ENCODE measurements at places on chromosomes 2 and 18.

DNA sequence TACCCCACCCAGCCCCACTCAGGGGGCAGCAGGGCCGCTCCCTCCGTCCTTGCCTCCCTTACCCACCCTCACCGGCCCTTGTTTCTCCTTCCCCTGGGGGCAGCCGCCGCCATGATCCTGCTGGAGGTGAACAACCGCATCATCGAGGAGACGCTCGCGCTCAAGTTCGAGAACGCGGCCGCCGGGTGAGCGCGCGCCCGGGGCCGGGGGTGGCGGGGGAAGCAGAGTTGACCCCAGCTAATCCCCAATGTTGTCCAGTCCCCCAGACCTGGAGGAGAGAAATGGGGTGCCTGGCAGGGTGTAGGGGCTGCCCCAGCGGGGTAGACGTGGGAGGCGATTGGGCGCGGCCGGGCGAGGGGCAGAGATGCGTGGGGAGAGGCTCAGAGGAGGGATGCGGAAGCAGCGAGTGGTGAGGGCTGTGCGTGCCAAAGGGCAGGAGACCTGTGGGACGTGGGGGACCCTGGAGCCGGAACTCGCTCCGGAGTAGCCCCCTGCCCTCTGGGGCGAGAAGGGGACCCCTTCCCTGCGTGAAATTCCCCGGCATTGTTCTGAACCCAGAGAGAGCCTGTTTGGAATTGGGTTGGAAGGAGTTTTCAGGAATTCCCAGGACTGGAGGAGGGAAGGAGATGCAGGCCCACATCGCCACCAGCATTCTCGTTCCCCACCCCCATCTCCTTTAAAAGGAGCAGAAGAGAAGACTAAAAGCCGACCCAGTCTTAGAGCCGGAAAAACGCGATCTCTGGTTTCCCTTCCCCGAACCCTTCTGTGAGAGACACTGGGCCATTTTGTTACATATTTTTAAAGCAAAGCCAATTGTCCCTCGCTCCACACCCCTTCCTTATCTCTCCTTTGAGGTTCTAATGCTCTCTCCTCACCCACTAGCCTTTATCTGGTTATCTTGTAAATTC is 625 bp downstream of the ARPC2 start:
- DNase-seq, result peak; percentile 69

DNA sequence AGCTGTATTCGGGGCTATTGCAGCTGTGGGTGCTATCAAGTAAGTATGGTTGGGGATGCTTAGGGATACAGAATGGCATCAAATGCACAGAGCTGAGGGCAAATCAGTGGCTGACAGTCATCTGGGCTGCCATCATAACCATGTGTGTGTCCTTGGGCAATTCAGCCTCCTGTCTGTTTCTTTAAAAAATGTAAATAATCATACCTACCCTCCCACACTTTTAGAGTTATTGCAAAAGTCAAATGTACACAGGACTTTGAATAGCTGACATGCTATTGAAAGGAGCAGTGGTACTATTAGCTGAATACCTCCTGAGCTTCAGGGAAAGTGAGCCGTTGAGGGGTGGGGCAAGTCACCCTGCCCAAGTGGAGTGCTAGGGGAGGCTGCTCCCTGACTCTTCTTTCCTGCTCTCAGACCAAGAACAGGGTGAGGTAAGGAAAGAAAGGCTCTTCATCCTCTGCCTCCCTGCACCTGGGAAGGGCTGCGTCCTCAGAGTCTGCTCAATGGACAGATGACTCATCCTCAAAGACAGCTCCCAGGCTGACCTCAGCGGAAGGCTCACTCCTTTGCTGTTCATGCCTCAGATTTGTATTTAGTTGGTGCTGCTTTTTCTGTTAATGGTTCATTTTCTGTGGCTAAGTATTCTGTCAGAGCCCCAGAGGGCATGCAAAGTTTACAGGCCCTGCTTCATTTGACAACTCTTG is 54.9 kb upstream of the BZW1 start:
- DNase-seq, result no peak

DNA sequence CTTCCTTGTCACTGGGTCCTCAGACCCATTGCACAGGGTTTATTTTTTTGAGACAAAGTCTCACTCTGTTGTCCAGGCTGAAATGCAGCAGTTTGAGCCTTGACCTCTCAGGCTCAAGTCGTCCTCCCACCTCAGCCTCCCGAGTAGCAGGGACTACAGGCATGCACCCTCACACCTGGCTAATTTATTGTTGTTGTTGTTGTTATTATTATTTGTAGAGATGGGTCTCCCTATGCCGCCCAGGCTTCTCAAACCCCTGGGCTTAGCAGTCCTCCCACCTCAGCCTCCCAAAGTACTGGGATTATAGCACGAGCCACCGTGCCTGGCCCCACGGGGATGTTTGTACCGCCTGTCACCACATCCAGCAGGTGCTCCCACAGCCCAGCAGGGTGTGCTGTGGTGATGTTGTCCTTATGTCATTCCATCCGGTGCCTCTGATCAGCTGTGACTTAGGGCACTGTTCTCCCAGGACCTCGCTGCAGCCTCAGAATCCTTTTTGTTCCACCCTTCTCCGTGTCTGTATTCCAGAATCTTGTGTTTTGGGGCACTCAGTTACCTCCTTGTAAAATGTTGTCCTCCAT is 182.3 kb downstream of the INO80D start:
- DNase-seq, result no peak

DNA sequence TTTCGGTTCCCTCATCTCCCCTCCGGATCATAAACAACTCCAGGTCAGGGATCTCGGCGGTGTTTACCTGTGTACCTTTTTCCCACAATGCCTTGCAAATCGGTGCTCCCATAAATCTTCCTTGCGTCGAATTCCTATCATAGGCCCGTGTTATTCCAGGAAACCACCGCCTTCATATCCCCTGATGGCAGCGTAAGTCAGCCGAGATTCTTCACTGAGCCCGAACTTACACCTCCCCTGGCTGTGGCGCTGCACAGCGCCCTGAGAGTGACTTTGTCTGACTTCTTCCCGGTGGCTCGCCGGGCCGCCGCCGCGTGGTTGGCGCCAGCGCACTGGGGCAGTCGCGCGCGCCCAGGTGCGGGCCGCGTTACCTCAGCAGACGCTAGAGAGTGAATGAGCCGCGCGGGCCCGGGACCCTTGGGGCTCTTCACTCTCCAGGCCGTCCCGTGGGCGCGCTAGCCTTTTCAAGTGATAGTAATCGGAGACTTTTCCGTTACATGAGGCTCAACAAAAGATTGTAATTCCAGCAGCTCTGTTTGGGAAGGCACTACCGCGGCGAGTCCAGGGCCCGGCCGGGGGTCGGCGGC is 101.6 kb downstream of the SPTBN1 start:
- DNase-seq, result peak; percentile 34

GRCh38 chr2:11551569-11552259 is 17.9 kb downstream of the GREB1 start:
- no peak for DNase-seq

- no peak for DNase-seq
These were observed 44.1 kb upstream of the TTC39C start for GRCh38 chr18:23970161-23971096.

GRCh38 chr2:217555081-217555876 is 447.5 kb downstream of the TNS1 start:
- DNase-seq, result no peak

GRCh38 chr2:23069923-23070322 is 315.1 kb upstream of the KLHL29 start:
- no peak for DNase-seq

- no peak for DNase-seq
These were observed 66.5 kb downstream of the GLS start for GRCh38 chr2:190947141-190947540.

- DNase-seq, result no peak
These were observed 52.8 kb upstream of the SLC66A3 start for GRCh38 chr2:11102466-11102865.

- no peak for DNase-seq
These were observed 20.9 kb upstream of the CCBE1 start for GRCh38 chr18:59718108-59718463.

DNA sequence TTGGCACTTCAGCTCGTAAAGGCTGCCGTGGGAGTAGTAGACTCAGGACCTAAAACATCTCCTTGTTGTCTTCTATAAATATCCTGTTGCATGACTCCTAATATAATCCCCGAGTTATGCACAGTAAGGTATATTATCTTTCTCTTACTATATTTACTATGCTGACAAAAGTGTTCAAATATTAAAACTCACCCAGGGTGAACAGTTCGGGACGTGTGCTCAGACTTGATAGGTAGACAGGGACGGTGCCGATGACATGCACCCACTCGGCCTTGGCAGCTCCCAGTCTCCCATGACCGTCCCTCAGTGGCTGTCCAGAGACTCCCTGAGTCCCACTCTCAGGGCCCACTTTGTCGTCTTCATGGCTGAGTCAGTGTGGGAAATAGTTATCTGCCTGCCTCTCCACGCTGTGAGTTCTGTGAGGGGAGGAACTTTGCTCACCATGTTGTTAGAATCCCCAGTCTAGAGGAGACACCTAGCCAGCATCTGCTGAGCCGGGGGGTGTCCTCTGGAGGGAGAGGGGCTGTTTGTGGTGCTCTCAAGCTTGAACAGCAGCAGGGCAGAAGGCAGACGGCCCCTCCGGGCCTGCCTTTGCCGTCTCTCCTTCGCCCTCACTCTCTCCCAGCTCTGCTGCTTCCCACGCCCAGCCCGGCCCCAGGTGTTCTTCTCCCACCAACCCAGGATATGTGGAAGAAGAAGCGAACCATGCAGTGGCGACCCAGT is 75.0 kb downstream of the DGKD start:
- DNase-seq, result no peak

GRCh38 chr2:141331127-141331526 is 799.7 kb downstream of the LRP1B start:
- DNase-seq, result no peak

DNA sequence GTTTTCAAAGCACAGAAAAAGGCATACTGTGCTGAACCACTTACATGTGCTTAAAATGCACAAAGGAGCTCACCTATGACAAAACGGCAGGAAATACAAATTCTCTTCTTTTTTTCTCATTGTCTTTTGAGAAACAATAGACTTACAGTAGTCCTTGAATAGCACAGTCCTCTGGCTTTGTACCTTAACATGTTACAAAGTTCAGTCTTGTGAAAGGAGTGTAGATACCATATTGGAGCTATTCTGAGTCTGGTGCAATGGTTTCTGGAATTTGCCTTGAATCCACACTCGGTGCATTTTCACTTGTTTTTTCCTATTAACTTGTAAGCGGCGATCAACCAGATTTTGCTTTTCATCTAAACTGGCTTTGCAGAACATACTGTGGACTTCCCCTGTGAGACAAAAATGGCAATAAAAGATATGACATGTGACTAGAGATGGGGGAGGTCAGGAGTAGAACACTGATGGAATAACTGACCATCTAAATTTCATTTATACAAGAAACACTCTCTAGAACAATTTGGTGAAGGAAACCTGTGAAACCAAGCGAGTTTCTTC is 109.7 kb downstream of the METTL8 start:
- DNase-seq, result no peak

GRCh38 chr2:151823651-151824050 is 4.6 kb downstream of the ARL5A start:
- DNase-seq, result no peak

DNA sequence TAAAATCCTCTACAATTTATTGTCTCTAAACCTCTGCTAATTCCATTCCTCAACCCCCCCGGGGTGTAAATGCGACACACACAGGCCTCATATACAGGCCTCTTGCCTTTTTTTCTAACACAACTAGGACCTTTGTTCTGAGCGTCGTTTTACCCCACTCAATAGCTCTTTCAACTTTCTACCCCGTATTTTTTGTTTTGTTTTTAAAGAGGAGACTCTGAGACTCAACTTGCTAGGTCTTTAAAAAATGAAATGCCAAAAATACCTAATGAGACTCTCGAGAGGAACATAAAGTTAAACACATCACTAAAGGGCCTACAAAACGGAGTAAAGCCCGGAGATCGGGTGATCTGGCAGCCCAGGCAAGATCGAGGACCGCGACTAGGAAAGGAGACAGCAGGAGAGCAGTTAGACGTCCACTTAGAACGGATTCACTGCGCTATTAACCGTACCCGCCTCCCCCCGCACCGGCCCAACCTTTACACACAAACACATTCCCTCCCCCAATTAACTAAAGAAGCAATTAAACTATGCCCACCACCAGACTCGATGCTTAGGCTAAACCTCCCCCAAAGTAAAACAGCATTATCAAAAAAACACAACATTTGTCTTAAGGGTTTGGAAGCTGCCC is 1.7 kb downstream of the TRIP12 start:
- DNase-seq, result no peak

Measured in bone marrow (tissue), 2 donors.